ENCODE measurements at places on chromosomes 11 and 22.

- no peak for DNase-seq
Measured at GRCh38 chr11:128285321-128285720, 302.0 kb downstream of the ETS1 start.

DNA sequence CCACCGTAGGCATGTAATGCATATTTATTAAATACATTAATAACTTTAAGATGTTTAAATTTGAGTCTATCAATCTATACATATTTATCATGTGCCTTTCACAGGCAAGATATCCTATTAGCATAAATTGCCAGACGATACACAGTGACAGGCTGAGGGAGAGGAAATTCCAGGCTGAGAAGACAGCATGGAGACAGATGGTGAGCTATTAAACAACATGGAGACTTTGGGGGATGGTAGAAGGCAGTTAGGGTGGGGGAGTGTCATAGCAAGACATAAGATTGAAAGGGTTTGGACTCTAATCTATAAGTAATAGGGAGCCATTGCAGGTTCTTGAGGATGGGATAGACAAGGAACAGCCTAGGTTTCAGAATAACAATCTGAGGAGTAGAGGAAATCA is 138.5 kb downstream of the NXPE2 start:
- DNase-seq, result no peak

- no peak for DNase-seq
Measured at GRCh38 chr11:59643390-59643789, 25.4 kb downstream of the PATL1 start.

DNA sequence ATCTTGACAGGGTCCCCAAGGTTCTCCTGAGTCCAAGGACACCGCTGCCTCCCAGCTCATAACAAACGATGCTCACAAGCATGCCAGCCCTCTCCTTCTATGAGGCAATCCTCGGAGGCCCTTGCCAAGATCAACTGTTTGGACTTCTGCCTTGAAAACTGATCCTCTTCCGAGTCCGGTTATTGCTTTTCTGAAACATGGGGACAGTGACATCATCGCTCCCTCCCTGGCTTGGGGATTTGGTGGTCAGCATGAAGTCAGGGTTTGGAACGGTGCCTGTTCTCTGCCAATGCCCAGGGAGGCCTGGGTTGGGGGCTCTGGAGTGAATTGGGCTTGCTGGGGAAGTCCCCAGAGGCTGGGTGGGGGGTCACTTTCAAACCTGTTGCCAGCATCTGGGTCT is 149.3 kb downstream of the FBXO7 start:
- DNase-seq, result no peak

GRCh38 chr22:20783844-20784723 is 10.2 kb downstream of the SERPIND1 start:
- DNase-seq, result peak; percentile 37

DNA sequence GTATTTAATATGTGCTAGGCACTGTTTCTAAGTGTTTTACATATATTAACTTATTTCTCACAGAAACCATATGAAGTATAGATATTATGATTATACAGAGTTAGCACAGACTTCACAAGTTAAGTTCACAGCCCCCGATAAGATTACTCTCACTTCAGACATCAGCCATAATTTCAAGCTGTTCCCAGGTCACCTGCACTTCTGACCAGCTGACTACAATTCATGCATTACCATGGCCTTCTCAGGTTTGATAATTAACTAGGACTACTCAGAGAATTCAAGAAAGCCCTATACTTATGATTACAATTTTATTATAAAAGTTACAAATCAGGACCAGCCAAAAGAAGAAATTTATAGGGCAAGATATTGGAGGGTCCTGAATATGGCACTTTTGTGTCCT is 68.2 kb upstream of the RRM1 start:
- no peak for DNase-seq

DNA sequence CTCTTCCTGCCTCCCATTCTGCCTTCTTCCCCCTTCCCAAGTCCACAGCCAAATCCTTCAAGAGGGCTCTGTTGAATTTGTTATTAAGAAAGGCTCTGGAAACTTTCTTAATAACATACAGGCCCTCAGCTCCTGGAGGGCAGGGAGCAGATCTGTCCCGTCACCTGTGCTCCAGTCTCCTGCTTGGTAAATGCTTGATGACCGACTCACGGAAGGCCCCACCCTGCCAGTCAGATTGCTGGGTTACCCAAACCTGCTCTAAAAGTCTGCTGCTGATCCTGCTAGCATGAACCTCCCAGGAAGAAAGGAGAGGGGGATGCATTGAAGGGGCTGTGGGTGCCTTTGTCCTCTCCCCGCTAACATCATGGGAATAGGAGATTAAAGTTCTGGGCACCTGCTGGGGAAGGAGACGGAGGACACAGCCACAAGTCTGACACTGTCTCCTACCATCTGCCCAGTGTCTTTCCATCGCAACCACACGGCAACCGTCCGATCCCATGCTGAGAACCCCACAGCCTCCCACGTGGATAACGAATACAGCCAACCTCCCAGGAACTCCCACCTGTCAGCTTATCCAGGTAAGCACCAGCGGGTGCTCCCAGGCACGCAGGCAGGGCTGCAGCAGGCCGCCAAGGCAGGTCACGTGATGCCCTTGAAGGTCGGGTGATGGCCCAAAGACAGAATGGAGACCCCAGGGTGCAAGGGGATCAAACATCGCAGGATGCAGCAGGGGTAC is 22.5 kb downstream of the CD5 start:
- DNase-seq, result no peak

DNA sequence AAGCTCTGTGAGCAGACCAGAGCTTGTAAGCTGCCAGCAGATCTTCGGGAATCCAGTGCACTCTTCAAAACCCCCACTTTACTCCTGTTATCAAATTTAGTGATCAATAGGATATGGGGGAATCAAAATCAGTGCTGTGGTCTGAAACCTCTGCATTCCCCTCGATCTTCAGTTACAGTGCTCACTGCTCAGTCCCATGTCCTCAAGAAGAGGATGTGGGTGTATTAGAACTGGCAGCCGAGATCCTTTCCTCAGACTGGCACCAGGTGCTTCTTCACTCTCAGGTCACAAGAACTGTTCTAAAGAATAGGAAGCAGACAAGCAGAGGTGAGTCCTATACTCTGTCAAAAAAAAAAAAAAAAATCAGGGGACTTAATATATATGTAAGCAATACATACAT is 15.3 kb upstream of the MAML2 start:
- DNase-seq, result no peak

GRCh38 chr11:115083144-115083806 is 404.9 kb downstream of the NXPE2 start:
- no peak for DNase-seq

DNA sequence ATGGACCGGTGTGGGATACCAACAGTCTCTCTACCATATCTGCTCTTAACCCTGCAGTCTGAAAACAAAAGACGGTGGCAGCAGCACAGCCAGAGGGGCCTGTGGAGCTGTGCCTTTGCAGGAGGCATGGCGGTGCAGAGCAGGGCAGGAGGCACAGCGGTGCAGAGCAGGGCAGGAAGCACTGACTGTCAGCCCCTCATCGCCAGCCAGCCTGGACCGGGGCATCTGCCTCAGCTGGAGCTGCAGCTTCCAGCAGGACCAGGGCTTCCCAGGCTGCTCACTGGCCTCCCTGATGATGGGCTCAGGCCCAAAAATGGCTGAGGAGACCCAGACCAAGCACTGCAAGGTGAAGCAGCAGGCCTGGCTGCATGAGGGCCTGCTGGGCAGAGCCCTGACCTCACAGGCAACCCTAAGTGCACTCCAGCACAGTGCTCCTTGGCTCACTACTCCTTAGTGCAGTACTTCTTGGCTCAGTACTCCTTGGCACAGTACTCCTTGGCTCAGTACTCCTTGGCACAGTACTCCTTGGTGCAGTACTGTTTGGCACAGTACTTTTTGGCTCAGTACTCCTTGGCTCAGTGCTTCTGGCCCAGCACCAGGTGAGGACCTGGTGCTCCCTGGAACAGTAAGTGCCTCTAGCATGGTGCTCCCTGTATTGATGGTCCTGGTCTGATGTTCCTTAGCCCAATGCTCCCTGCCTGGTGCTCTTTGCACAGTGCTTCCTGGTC is 78.0 kb downstream of the DHCR7 start:
- no peak for DNase-seq

DNA sequence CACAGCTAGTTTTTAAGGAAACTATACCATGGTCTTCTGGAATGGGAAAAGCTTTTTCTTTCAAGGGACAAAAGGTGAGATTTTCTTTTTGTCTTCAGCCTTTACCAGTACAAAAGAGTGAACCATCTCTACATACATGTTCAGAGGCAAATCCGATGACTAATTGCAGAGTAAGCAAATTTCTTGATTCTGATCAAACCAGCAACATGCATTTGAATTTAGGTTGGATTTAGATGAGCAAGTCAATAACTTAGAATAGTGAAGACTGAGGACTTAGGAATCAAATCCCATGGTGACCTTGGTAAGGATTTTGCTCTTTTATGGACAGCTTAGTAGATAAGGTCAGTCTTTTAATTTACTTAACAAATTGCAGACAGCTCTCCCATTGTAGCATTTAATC is 65.9 kb upstream of the BLID start:
- DNase-seq, result no peak

DNA sequence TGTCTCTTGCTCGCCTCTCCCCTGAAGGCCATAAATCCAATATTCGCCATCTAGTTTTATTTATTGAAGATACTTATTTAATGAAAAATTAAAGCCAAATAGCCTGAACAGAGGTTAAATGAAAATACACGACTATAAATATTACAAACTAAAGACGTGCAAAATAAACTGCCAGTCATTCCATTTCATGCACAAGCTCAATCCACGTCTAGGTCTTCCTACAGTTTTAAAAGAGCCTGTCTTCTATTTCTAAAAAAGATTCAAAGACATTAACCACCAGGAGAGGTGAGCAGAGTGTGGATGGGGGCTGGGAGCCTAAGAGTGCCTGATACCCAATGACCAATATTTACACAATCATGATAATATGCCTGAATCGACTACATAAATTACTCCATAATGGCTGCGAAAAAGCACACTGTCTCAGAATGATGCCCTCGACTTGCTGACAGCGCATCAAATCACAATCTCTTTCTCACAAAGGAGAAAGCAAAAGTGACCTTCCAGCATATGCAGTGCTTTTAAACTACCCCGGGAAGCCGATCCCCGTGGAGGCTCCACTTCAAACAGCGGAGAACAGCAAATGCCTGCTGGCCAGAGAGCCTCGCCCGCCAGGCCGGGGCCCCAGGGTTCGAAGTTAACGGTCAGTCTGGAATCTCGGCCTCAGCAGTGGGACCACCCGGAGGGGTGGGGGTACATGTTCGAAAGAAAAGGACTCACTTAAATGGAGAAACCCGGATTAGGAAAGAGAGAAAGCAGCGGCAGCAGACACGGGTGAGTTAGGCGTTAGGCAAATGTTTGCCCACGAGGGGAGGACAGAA is 1.7 kb downstream of the FCHSD2 start:
- DNase-seq, result no peak

GRCh38 chr11:65355013-65355775 is 643 bp downstream of the TIGD3 start:
- DNase-seq, result peak; percentile 66

GRCh38 chr11:75534259-75535069 is 8.7 kb upstream of the GDPD5 start:
- DNase-seq, result no peak

- DNase-seq, result no peak
Measured at GRCh38 chr11:17443926-17444690, 32.5 kb downstream of the ABCC8 start.

GRCh38 chr22:19755145-19755710 is 5.3 kb upstream of the TBX1 start:
- no peak for DNase-seq

DNA sequence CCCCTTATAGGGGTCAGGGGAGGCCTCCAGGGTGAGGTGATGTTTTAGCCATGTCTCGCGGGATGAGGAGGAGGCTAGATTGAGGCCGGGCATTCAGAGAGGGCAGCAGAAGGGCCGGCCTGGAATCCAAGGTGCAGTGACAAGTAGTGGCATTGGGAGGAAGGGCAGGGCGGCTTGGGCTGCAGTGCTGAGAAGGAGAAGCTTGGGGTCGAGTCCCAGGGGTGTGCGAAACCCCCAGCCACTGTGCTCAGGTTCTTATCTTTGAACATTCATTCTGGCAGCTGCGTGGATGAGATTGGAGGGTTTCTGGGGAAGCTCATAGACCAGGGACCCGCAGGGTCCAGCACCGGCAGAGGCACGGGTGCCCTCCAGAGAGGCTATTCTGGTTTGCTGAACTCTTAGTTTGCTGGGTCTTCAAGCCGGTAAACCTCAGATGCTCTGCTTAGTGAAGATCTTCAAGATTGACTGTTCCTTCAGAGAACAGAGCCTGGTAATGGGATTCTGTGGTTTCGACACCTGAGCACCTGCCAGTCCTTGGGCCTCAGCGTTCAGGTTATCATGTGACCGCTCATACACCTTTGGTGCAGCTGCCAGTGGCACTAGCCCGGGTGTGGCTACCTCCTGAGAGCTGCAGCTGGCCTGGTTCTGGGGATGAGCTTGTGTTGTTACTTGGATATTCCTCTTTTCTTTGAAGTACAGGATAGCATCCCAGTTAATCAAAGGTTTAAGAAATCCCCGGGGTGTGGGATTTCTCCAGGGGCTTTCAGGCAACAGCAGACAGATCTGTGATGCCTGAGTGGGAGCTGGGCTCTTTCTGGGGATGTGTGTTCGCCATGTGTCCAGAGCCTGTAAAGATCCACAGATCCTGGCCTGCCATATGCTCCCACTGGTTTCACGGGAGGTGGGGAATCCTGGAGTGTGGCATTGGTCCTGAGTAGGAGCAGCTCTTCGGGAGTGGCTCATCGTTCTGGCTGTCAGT is 152.8 kb downstream of the TBC1D22A start:
- DNase-seq, result no peak

Measured in activated CD8-positive, alpha-beta memory T cell treated with anti-CD3 and anti-CD28 coated beads, Interleukin-2, amount 50 U/mL, for 4 hours (primary cell).